Myocyte (in vitro differentiated cells): ENCODE measurements at places on chromosomes 11 and 22.

- no peak for DNase-seq
Observed at GRCh38 chr11:121225382-121225781, 67.2 kb upstream of the SC5D start.

GRCh38 chr11:100329352-100329751, 357.7 kb upstream of the ARHGAP42 start:
- DNase-seq: no peak

GRCh38 chr22:43000441-43001175, 14.3 kb downstream of the PACSIN2 start:
- no peak for DNase-seq

GRCh38 chr11:1638344-1638743, 8.8 kb downstream of the KRTAP5-5 start:
- DNase-seq: no peak

DNA sequence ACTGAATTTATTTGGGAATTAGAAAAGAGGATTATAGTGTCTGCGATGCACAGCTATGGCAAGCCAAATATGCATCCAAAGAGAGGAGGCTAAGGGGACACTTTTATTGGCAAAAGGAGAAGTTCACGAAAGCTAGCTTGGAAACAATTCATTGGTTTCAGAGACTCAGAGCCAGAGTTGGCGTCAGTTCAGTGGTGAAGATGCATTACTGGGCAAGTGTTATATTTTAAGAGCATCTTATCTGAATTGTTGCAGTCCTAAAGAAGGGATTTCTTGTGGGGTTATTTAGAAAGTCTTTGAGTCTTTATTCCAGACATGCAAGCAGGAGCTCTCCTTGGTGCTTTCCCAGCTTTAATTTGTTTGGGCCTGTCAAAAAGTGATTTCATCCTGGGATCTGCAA, 15.0 kb downstream of the CLDN5 start:
- no peak for DNase-seq

GRCh38 chr11:129825380-129825779, 9.7 kb downstream of the TMEM45B start:
- no peak for DNase-seq

GRCh38 chr11:69828276-69828970, 9.2 kb upstream of the FGF3 start:
- DNase-seq: no peak

DNA sequence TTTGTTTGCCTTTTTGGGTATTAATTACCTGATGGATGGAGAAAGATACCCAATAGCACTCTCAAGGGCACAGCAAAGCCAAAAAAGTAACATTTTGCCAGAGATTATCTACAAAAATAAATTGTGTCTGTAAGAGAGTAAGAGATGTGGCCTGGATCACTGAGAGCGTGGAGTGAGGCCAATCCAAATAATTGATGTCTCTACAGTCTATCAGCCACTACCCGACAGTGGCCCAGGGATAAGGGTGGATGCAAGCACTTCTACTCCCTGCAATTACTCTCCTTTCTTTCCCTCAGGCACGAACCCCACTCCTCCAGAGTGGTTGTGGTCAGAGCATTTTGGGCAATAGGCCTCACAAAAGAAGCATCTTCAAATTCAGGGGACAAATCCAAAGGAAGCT, 92.3 kb upstream of the ZC3H12C start:
- no peak for DNase-seq

- DNase-seq: no peak
Observed at GRCh38 chr22:43406186-43406790, 5.5 kb upstream of the MPPED1 start.

GRCh38 chr11:68076371-68077042, 37.7 kb downstream of the TCIRG1 start:
- DNase-seq: no peak

DNA sequence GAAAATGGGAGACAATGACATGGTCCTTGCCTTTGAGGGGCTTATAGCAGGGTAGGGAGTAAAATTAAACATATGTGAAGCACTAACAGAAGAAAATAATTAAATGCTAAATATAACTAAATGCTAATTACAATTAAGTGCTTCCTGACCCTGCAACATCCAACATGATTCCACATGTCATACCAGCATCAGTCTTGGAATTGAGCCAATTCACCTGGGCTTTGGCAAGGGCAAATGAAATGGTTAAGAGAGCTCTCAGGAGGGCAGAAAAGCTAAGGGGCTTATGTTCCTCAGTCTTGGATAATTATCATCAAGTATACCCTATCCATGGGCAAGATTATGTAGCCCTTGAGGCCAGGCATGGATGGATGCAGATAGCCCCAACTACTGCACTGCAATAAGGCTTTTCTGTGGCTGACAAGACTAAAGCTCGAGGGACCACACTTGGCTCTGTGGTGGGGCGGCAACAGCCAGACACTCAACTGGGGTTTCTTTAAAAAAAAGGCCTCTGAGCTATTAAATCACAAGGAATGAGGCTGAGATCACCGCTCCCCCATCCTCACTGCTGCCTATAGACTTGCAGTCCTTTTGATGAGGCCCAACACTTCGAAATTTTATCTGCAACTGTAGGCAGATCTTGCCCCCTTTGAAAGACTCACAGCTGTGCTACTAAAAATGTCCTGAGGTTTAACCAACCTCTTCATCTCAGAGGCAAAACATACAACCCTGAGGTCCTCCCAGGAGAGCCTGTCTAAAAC, 39.0 kb downstream of the IL18BP start:
- DNase-seq: peak; percentile 42
